ENCODE measurements at places on chromosomes 2 and 18. TPM values are rescaled to one million over a fixed set of nuclear protein-coding genes. Genes with fewer than 3 reads are reported as not detected.

CCDC150 gene
- total RNA-seq = 17.4 TPM

DPY30 gene
- total RNA-seq = 148 TPM

TUBB8B gene
- not detected for total RNA-seq

DNA sequence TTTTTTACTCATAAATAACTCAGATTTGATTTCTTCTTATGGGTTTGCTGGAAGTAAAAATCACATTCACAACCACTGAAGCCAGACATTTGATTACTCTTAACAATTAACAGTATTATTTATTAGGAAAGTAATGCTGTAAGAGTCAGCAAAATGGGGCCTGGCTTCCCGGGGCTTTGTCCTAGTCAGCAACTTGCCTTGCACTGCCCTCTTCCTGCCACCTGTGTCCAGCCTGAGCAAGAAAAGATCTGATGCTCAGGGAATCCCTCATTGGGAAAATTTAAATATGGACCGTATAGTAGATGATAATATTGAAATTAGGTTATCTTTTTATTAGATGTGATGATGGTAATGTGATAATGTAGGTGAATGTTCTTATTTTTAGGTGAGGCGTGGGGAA, 30.8 kb upstream of the ACYP2 start:
- H3K4me1 ChIP-seq = no peaks in the 10 kb centered on the region
- H3K36me3 ChIP-seq = no peaks in the 10 kb centered on the region
- H3K4me3 ChIP-seq = no peak overlapping the region

DNA sequence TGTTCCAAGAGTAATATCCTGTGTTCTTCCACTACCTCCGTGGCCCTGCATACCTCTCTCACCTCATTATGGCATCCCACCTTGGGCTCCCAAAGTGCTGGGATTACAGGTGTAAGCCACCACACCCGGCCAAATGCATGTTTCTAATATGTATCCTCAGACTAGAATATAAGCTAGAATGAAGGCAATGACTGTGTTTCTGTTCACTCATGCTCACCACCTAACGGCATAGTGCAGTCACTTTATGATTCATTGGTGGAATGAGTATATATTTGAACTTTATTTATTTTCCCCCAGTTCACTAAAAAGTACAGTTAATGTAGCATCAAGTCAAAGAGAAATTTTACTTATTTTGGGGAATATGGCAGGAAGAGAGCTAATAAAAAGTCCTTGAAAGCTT, 11.3 kb downstream of the PIGN start:
- no peak for DNase-seq
- H3K27me3 ChIP-seq = no peaks in the 10 kb centered on the region
- no peaks in the 10 kb centered on the region for H3K36me3 ChIP-seq
- H3K27ac ChIP-seq = no peak overlapping the region
- H3K4me3 ChIP-seq = no peak overlapping the region

DNA sequence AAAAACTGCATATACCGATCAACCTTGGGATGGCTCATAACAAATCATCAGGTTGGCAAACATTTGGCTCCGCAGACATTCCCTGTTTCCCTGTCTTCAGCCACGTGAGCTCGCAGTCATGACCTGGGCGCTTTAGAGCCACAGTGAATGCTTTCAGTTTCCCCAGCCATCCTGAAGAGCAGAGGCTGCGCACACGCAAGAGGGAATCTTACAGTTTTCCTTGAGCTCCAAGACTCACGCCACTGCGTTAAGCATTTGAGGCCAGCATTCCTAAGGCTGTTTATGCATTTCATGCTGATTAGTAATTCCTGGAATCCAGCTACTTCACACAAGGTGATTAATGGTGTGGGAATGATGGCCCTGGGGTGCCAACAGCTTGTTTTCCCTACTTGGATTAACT, 95.1 kb downstream of the MTCL1 start:
- DNase-seq = peak; percentile 42
- no peaks in the 10 kb centered on the region for H3K36me3 ChIP-seq
- no peaks in the 10 kb centered on the region for H3K27me3 ChIP-seq
- peak overlapping the region; percentile 98 for H3K27ac ChIP-seq
- peaks cover 44% of the 10 kb centered on the region for H3K4me1 ChIP-seq

- no peak overlapping the region for H3K27ac ChIP-seq
- no peak overlapping the region for H3K4me3 ChIP-seq
- H3K27me3 ChIP-seq = no peaks in the 10 kb centered on the region
- H3K4me1 ChIP-seq = peaks cover 15% of the 10 kb centered on the region
These were observed 68.8 kb downstream of the THADA start for GRCh38 chr2:43526994-43527393.

- no peaks in the 10 kb centered on the region for H3K27me3 ChIP-seq
- no peaks in the 10 kb centered on the region for H3K36me3 ChIP-seq
- no peak for DNase-seq
- H3K4me1 ChIP-seq = no peaks in the 10 kb centered on the region
These were observed 1210.2 kb downstream of the DPP10 start for GRCh38 chr2:115652652-115653051.

DNA sequence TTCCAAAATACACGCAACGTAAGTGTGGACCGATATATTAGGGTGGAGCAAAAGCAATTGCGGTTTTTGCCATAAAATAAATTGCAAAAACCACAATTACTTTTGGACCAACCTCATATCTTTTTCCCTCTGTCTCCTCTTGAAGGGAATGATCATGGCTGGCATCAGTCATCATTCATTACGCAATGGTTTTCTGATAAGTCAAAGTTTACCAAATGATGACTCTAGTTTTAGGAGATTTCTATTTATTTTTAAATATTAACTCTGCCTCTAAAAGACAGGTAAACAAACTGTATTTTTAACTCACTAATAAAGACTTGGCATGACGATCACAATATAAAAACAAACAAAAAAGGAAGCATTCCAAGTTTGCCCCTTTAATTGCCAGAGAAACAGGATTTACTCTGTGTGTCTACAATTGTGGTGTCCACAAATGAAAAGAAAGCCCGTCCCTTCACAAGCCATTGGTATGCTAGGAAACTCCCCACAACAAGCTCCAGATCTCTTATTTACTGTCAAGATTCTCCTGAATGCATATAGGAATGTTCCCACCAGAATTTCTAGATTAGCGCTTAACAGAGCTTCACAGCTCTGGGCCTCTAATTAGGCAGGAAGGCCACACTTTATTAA, 61.3 kb downstream of the IRS1 start:
- H3K4me1 ChIP-seq = peaks cover 36% of the 10 kb centered on the region
- H3K27me3 ChIP-seq = no peaks in the 10 kb centered on the region
- H3K27ac ChIP-seq = no peak overlapping the region
- no peak overlapping the region for H3K4me3 ChIP-seq
- H3K36me3 ChIP-seq = peaks cover 23% of the 10 kb centered on the region
- no peak for DNase-seq

DNA sequence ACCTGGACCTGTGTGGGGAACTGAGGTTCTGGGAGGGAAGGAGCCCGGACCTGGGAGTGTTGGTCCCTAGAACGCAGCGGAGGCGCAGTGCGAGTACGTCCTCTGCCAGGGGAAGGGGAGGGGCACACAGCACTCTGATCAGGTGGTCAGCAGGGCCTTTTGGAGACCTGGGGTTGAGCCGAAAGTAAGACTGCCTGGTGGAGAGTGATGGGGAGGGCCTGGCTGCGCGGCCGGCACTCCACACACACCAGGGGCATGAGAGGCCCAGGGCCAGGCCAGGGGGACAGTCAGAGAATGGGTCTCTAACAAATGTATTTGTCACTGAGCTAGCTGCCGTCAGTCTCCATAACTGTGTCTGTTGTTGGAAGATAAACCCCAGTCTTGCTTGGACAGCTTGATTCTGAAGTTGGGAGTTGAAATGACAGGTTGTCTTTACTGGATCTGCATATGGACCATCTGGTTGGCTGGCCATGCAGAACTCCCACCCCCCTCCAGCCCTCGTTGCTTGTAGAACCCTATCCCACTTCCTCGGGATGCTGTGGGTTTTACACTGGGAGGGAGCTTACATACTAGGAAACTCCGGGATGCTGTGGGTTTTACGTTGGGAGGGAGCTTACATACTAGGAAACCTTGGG, 75.4 kb upstream of the NFATC1 start:
- no peak overlapping the region for H3K4me3 ChIP-seq
- no peaks in the 10 kb centered on the region for H3K36me3 ChIP-seq
- H3K27me3 ChIP-seq = no peaks in the 10 kb centered on the region
- H3K4me1 ChIP-seq = no peaks in the 10 kb centered on the region
- H3K27ac ChIP-seq = no peak overlapping the region
- DNase-seq = no peak
